ENCODE measurements at places on chromosomes 16 and 17.

GRCh38 chr17:32882029-32882428 lies 5.1 kb upstream of the MYO1D start:
- DNase-seq = no peak

DNA sequence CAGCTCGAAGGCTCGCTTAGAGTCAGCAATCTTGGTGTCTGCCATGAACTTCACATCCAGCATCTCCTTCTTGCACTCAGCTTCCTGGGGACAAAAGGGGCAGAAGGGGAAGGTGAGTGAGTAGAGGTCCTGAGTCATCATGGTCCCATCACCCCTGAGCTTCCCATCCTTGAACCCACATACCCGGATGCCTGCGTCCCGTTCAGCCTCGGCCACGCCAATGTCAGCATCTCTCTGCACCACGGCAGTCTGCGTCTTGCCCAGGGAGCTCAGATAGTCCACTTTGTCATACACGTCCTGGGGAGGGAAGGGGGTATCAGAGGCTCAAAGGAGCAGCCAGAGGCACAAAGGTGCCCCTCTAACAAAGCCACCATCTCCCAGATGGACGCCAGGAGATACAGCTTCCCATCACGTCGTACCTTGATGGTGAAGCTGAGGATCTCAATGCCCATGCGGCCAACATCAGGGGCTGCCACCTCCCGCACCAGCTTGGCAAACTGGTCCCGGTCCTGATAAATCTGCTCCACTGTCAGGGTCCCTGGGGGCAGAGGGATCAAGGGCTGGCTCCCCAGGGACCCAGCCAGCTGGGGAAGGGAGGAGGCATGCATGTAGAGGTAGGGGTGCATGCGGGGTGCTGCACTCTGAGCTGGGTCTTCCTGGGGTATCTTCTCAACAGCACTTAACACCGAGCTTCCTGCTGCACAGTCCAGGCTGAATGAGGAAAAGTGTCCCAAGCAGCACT lies 15.2 kb downstream of the FLOT2 start:
- DNase-seq = no peak

- no peak for DNase-seq
These were observed 14.4 kb upstream of the ATP2A3 start for GRCh38 chr17:3978421-3979289.

DNA sequence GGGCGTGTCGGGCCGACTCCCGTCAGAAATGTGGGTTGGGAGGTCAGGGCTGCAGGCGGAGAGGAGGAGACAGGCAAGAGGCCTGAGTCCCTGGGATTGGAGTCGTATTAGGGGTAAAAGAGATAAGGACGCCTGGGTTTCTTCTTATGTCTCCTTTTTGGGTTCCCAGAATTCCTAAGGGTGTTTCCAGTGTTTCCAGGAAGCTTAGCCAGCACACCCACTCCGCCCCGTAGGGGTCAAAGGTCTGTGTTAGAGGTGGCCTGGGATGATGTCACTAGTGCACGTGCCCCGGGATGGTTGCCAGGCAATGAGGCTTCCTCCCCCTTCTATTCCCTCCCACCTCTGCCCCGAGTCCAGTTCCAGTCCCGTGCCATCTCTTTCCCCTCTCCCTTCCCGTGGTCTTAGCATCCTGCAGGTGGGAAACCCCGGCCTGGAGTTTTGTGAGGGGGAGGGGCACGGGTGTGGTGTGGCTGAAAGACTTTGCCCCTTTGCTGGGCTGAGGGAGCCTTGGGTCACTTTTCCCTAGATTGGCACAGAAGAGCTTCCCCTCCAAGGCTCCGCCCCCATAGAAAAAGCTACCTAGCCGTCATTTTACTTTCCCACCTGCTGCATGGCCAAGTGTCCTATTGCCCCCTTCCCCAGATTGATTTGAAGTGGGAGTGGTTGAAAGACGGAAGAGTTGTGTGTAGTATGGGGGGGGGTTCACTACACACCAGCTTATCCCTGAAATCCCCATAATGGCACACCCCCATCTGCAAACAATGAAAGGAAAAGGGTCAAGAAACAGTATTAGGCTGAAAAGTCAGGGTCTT lies 2.8 kb downstream of the KDM6B start:
- DNase-seq = no peak

DNA sequence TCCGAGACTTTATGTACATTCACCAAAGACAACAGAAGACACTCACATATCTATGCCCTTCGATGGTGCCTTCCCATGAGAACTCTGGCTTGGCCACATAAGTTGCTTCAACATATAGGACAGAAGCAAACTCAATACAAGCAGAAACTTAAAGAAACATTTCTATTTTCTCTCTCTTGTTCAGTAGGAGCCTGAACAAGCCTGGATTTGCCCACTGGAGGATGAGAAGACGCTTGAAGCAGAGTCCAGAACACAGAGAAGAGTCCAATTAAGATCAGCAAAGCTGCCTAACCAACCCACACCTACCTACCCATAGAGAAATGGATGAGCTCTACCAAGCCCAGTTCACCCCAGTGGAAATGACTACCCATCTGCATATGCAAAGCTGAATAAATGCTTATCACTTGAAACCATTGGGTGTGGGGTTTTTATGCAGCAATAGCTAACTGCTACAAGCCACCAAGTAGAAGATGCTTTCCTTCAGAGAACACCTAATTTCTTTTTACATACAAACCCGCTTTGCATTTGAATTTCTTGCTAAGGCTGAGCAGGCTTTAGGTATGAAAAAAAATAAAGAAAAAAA lies 337.9 kb upstream of the DYNLRB2 start:
- no peak for DNase-seq
